Upper lobe of left lung (tissue), 6 donors: ENCODE measurements at places on chromosomes 6 and 20. TPM values are rescaled to one million over a fixed set of nuclear protein-coding genes. Genes with fewer than 3 reads are reported as not detected.

DNA sequence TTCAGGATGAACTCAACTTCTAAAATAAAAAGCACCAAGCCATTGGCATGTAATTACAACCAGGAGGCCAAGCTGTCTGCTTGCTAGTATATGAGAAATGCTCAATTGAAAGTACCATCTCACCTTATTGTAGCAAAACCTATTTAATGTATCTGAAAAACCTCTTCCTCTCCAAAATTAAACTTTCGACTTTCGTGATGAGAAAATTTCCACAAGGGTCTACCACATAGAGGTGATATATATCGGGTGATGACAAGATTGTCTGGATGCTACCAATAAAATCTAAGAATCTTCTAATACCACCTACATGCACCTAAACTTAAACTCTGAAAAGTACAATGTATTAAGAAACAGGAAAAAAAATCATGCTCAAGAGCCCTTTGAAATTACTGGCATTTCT lies 74.2 kb downstream of the ATXN1 start:
- no peak for DNase-seq

- no peak for DNase-seq
These were observed 506.6 kb upstream of the NOX3 start for GRCh38 chr6:155962276-155962675.

GRCh38 chr6:25295651-25296050 lies 16.5 kb downstream of the CARMIL1 start:
- no peak for DNase-seq

GRCh38 chr6:142945446-142946180 lies 637 bp upstream of the HIVEP2 start:
- DNase-seq, result peak; percentile 93

- no peak for DNase-seq
These were observed 311.4 kb downstream of the HACE1 start for GRCh38 chr6:104548297-104548696.

DNA sequence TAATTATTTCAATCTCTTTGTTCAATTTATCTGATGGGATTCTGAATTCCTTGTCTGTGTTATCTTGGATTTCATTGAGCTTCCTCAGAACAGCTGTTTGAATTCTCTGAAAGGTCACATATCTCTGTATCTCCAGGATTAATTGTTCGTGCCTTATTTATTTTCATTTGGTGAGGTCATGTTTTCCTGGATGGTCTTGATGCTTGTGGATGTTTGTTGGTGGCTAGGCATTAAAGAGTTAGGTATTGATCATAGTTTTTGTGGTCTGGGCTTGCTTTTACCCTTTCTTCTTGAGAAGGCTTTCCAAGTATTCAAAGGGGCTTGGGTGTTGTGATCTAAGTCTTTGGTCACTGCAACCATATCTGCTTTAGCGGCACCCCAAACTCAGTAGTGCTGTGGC lies 39.4 kb upstream of the SCP2D1 start:
- DNase-seq, result no peak

- peak; percentile 73 for DNase-seq
These were observed 15.5 kb downstream of the COL9A3 start for GRCh38 chr20:62832212-62832922.

GRCh38 chr20:14341801-14342200 lies 4.4 kb upstream of the FLRT3 start:
- DNase-seq, result no peak

- no peak for DNase-seq
These were observed 31.9 kb downstream of the NUDT3 start for GRCh38 chr6:34360556-34360955.

- no peak for DNase-seq
These were observed 151.7 kb downstream of the TMEM200A start for GRCh38 chr6:130517444-130517931.

- DNase-seq, result peak; percentile 92
These were observed 619 bp downstream of the RREB1 start for GRCh38 chr6:7108196-7108963.

DNA sequence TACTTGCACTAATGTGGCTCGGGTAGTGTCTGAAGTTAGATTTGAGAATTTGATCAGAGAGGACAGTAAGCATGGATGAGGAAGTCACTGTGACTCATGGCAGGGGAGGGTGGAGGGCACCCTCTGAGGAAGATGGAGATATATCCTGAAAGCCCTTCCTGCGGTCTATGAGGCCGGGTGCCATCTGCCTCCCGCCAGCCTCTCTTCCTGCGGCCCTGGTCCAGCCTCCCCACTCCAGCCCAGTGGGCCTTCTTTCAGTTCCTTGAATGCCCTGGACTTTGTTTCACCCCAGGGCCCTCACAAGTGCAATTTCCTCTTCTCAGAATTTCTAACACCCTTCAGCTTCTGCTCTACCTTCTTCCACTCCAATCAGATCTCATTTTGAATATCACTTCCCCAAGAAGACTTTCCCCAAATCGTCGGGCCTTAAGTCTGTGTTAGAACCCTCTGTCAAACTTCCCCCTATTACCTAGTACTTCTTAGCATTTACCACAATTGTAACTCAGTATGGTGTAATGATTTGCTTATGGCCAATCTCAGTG lies 20.2 kb upstream of the TNFAIP3 start:
- peak; percentile 75 for DNase-seq

Gene PCMTD2
- total RNA-seq, result 47.2 TPM

Gene LY6G6C
- total RNA-seq, result not detected

Gene PBOV1
- not detected for total RNA-seq

Gene KHDC1
- not detected for total RNA-seq

Gene KCNB1
- 2.0 TPM for total RNA-seq

Gene PDYN
- total RNA-seq, result not detected

Gene ABHD16A
- total RNA-seq, result 62.5 TPM
